ENCODE measurements at places on chromosomes 7 and 10.

DNA sequence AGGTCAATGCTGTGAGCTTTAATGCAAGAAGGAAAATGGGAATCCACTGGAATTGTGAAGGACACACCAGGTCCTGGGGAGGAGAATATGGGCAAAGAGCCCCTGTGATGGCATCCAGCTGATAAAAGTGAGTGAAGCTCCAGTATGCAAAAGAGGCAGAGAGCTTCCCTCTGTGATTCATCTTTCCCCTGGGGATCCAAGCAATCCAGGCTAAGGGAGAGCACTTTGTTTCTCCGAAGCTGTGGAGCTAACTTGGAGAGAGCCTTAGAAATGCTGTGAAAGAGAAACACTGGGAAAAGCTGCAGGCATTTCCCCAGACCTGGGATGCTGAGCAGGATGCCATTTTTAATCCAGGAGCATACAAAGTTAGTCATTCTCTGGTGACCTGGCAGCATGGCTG is 489.5 kb downstream of the SH2D4B start:
- no peak for DNase-seq

DNA sequence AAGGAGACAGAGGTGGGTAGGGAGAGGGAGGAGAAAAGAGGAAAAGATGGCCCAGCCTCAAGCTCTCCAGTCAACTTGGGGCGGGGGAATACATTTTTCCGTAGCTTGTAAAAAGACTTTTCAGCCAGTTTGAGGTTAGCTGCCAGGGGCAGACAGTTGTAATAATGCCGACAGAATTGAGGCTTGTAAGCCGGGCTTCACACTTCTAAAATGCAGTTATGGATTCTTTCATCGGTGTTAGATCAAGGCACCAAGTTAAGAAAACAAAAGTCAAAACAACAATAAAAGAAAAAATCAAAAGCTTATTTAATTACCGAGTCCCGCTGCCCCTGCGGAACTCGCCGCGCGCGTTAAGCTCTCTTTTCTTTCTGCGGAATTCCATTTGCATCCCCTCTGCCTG is 448 bp upstream of the EVX1 start:
- no peak for DNase-seq

DNA sequence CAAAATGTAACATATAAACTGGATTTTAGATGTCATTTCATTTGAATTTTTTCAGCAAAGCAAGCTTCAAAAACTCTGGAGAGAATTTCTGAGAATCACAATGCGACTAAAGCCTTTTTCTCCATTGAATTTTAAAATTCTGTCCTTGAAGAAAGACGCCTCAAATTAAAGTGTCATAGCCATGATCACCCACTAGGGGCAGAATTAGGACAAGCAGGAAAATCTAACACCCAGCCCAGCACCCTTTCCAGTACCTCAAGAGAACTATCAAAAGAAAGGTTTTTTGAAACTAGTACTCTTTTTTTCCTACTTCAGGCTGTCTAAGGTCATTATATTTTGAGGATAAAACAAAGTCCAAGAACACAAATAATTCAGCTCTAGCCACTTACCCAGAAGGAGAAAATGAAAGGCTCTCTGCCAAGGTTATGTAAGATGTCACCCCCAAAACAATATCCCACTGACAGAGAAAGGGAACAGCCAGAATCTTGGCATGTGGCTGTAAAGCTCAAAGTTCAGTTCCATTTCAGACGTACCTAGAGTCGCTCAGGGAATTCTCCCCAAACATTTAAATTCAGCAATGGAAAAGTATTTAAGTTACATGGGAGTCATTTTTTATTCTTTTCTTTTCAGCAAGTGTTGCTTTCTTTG is 299.4 kb downstream of the SNX13 start:
- peak; percentile 3 for DNase-seq

DNA sequence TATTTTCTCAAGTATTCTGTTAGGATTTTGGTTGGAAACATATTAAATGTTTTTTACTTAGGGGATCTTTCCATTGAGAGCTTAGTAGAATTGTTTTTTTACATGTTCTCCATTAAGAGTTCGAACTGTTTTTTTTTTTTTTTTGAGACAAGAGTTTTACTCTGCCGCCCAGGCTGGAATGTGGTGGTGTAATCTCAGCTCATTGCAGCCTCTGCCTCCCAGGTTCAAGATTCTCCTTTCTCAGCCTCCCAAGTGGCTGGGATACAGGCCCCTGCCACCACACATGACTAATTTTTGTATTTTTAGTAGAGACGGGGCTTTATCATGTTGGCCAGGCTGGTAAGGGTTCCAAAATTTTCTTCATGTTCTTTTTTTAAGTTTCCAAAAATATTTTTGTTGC is 33.2 kb downstream of the MPLKIP start:
- no peak for DNase-seq

- DNase-seq, result no peak
Observed at GRCh38 chr7:47401611-47402570, 180.0 kb downstream of the TNS3 start.

GRCh38 chr10:34107626-34108516 is 707.2 kb downstream of the PARD3 start:
- DNase-seq, result no peak

GRCh38 chr7:151018421-151019129 is 5.7 kb downstream of the ATG9B start:
- no peak for DNase-seq

- DNase-seq, result peak; percentile 9
Observed at GRCh38 chr7:121994625-121995410, 121.9 kb downstream of the PTPRZ1 start.

- DNase-seq, result no peak
Observed at GRCh38 chr7:133053321-133053891, 28.5 kb downstream of the CHCHD3 start.

DNA sequence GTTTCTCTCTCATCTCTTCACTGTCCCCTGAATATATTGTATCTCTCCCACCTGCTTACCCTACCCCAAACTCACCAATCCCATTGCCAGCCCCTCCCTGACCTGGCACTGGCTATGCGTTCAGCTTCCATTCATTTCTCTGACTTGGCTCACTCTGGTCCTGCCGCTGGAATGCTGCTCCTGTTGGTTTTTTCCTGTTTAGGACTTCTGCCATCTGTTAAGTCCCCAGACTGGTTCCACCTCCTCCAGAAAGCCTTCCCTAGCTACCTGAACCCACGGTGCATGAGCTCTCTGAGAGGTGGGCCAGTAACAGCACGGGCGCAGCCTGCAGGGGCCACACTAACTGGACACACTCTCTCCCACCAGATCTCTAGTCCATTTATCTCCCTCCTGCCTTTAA is 80.2 kb downstream of the HIF1AN start:
- DNase-seq, result no peak

DNA sequence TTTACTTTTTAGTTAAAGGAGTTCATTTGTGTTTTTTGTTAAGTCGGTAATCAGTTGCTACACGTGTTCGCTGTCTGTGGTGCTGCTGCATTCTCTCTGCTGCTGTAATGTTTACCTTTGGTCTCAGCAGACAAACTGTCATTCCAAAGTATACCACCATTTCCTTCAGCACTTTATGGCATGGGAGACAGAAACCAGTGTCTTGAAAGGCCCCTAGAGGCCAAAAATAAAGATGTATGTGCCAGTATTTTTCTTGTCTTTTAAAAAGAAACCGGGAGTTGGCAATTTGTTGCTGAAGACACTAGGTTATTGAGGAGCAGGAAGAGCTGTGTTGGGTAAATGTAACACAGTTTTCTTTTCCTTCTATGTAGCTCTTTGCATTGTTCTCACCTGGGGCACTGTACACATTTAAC is 24.1 kb downstream of the ZNF92 start:
- DNase-seq, result no peak

- DNase-seq, result no peak
Observed at GRCh38 chr7:142587578-142588191, 161.6 kb upstream of the PRSS1 start.

GRCh38 chr7:138665249-138665648 is 35.9 kb downstream of the SVOPL start:
- no peak for DNase-seq

GRCh38 chr10:26790221-26790995 is 70.3 kb downstream of the ABI1 start:
- no peak for DNase-seq

GRCh38 chr10:30155401-30155800 is 96.0 kb upstream of the JCAD start:
- no peak for DNase-seq

DNA sequence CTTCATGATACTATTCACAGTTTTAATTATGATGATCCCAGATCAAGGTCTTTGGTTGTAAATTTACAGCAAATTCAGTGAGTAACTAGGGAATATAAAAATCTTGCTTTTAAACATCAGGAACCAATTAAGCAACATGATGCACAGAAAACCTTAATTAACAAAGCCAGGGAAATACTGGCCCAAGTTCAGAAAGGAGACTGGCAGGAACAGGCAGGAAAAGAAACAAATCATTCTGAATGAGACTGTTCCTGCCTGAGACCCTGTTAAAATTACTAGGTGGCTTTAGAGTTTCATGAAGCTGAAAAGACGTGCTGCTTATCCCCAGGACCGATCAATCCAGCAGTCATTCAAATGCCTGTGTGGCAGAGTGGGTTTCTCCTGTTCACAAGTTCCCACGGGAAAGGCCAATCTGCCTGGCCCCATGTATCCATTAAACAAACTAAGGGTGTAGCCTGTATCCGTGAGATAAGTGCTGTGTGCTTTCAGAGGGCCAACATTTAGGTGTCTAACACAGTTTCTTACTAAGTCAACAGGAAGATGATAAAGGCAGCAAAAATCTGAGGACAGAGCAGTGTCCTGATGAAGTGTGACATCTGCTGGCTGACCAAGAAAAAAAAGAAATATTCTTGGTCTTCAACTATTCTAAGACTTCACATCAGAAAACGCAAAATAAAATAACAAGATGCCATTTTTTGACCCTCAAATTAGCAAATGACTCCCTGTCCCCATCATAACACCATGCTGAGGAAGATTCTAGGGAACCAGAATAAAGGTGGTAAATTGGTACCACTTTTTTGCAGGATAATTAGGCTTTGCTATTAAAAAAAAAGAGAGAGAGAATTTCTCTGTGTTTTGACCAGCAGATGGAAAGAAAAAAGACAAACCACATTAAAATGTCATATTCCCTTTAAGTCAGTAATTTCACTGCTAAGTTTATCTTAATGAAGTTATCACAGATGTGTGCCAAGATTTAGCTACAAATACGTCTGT is 34.2 kb downstream of the PUS7 start:
- no peak for DNase-seq

DNA sequence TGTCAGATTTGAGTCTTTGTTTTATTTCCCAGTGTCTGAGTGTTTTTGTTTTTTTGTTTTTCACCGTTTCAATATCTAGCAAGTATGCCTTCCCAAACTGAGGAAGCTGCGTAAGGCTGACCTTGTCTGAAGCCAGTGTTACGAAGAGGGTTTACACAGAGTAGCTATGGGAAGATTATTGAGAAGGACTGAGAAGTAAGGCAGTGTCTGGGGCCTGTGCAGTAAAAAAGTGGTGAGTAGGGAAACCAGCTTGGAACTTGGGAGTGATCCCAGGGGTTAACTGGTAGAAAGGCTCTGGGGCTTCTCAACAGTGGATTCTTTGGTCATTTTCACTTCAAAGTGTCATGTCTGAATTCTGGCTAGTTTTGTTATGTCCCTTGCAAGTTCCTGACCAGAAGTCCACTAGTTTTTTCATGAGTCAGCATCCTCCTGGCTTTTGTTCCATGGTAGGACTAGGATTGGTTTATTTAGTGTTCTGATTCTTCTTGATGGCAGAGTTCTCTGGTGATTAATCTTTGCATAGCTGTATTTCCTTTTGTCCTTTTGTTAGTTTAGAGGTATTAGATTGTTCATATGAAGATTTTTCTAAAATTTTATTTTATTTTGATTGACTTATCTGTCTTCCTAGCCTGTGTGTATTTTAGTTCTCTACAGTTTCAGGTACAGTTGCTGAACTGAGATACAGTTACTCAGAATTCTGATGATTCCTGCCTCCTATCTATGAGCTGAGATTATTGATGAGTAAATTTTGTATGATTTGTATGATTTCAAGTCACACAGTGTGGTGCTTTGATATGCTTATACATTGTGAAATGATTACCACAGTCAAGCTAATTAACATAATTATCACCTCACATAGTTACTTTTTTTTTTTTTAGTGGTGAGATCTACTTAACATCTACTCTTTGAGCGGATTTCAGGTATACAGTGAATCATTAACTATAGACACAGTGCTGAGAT is 19.0 kb downstream of the GARS1 start:
- no peak for DNase-seq

DNA sequence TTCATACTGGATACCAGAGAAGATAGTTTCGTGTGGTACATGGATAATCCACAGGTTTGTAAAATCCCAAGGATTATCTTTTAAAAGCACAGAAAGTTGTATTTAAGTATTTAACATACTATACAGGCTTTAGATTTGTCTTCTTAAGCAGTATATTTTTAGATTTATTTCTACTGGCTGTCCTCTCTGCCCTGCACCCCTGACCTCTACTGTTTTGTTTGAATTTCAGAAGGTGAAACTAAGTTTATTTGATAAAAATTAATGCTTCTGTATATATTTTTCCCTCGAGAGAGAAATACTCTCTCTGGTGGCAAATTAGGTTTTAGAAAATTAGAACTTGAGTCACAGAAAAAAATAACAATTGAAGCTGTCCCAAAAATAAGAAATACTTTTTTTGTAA is 18.8 kb downstream of the PLEKHA1 start:
- no peak for DNase-seq

All from activated CD4-positive, alpha-beta T cell treated with anti-CD3 and anti-CD28 coated beads for 24 hours (primary cell).